ENCODE measurements at places on chromosomes 12 and 14.

DNA sequence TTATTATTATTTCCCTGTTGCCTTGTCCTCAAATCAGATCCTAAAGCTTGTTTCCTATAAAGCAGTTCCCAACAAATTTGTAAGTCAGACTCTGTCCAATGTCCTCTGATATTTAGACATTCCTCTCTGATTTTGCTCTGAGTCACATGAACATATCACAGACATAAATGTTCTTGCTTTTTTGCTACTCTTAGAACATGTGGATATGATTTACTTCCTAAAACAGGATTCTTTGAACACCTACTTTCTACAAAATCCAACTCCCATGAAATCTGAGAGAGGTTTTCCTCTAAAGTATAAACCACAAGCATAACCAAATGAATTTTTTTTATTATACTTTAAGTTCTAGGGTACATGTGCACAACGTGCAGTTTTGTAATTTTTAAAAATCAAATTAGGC, 181.3 kb upstream of the SLC38A2 start:
- no peak for DNase-seq

- DNase-seq = no peak
Measured at GRCh38 chr14:85978582-85979250, 448.8 kb downstream of the FLRT2 start.

DNA sequence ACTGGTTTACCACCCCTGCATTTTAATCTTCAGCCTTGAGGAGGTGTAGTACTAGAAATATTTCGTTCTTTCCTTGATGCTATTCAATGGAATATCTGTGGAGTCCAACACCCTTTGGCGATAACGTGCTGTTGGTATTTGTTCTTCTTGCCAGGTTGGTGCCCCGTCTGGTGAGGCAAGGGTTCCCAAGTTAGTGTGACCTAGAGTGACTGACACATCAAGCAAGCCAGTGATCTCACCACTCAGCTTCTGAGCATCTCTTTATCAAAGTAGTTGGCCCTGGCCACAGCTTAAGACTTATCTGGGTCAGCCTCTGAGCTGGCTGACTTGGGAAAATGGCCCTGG, 60.2 kb downstream of the PLXNC1 start:
- peak; percentile 54 for DNase-seq

DNA sequence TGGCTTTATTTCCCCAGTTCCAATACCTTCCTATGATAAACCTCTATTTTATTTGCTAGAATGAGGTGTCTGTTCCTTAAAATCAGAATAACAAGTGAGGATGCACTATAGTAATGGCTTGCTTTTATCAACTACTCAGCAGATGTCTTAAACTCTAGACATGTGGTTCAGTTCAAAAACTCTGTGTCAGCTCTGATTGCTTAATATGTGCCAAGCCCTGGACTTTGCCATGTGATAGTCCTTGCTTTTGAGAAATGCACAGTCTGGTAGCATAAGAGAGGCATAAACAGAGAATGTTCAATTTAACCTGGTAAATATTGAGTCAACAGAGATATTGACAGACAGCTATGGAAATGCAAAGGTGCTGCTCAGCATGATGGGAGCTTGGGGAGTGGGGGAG, 254.8 kb downstream of the PDZRN4 start:
- DNase-seq = no peak

- no peak for DNase-seq
Measured at GRCh38 chr12:69415471-69416275, 54.5 kb upstream of the FRS2 start.

GRCh38 chr14:76282581-76282980, 93.4 kb upstream of the ESRRB start:
- DNase-seq = no peak

DNA sequence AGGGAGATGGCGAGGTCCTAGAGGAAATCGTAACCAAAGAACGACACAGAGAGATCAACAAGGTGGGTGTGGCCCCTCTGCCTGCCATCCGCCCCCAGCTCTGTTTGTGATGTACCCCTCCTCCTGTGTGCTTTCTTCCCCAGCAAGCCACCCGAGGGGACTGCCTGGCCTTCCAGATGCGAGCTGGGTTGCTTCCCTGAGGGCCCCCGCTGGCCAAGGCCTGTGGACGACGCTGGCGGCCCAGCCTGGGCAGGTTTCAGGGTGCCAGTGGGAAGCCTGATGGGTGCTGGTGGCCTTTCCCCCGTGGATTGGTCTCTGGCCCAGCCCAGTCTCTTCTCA, 2.0 kb downstream of the ARL6IP4 start:
- DNase-seq = no peak

DNA sequence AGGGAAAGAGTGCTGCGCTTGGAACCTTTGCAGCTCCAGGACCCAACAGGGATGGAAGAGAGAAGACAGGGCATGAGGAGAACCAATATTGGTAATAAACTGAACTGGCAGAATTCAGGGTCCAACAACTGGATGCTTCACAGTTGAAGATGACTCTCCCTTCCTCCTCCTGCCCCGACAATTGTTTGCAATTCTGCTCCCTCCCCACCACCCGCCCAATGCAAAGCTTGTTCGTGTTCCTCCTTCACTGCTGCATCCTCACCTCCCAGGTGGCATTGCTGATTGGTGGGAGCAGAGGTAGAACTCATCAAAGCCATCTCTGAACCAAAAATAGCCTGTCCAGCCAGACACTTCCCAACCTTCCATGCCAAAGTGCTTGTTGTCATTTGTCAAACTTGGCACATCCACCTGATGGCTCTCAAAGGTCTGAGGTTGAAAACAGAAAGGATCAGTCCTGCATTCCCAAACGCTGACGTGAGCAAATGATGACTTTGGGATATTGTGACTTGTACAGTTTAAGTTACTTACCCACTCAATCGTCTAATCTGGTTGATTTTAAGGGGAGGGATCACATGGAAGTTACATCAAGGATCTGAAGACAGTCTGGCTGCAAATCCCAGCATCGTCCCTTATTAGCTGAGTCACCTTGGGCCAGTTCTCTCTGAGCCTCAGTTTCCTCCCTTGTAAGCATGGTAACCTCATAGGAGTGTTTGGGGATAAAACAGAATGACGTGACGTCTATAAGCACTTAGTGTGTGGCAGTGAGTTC, 242.6 kb upstream of the CRY1 start:
- DNase-seq = no peak

DNA sequence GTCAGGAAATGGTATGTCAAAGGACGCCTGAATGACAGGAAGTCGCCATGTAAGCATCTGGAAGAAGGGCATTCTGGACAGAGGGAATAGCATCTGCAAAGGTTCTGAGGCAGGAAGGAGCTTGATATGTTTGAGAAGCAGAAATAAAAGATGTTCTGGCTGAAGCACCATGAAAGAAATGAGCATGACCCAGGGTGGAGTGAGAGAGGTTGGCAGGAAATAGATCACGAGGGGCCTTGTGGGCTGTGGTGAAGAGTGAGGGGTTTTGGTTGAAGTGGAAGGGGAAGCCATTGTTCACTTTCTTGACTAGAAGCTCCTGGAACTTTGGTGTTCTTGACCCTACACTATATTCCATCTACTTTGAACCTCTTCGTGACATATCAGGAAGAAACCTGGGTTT, 99.4 kb upstream of the PARP11 start:
- no peak for DNase-seq

GRCh38 chr14:20617138-20618003, 24.1 kb downstream of the OR6S1 start:
- DNase-seq = no peak

- no peak for DNase-seq
Measured at GRCh38 chr12:28223858-28224257, 33.6 kb downstream of the CCDC91 start.

DNA sequence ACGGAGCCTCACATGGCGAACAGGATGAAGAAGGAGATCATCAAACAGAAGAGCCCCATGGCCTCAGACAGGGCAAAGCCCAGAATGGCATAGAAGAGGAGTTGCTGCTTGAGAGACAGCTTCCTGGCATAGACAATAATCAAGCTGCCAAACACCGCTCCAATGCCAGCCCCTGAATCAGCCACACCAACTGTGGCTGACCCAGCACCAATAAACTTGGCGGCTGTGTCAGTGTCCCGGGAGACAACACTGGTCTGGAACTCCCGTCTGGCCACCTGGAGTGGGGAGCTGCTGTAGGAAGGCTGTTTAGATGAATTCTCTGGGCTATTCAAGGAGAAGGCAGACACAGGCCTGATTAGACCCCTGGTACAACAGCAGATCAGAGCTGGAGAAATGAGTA, 100.1 kb downstream of the HEATR5A start:
- DNase-seq = no peak

GRCh38 chr12:69649529-69649928, 38.8 kb upstream of the LRRC10 start:
- no peak for DNase-seq

- no peak for DNase-seq
Measured at GRCh38 chr12:56833780-56834179, 70.7 kb downstream of the HSD17B6 start.

GRCh38 chr12:54030889-54031471, 1.9 kb upstream of the HOXC5 start:
- DNase-seq = no peak

GRCh38 chr14:50055461-50056228, 60.7 kb downstream of the VCPKMT start:
- no peak for DNase-seq

- no peak for DNase-seq
Measured at GRCh38 chr14:69261761-69262331, 1.9 kb downstream of the GALNT16 start.

DNA sequence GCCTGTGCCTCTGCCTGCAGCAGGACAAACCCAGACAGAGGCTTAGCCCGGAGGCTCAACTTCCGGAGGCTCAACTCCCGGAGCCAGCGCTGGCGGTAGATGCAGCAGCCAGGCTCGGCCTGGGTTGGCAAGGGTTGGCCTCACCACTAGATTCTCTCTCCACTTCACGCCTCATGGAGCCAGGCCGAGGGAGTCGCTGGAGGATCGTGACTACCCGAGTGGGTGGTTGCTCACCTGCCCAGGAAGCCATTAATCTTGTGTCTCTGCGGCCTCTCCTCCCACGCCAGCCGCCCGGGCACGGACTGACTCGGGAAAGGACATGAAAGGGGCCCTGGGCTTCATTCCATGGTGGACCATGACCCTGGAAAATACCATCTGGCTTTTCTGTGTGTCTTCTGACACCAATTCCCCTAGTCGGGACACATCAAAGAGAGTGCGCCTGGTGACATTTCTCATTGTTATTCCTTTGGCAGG, 20.8 kb downstream of the ESRRB start:
- no peak for DNase-seq

DNA sequence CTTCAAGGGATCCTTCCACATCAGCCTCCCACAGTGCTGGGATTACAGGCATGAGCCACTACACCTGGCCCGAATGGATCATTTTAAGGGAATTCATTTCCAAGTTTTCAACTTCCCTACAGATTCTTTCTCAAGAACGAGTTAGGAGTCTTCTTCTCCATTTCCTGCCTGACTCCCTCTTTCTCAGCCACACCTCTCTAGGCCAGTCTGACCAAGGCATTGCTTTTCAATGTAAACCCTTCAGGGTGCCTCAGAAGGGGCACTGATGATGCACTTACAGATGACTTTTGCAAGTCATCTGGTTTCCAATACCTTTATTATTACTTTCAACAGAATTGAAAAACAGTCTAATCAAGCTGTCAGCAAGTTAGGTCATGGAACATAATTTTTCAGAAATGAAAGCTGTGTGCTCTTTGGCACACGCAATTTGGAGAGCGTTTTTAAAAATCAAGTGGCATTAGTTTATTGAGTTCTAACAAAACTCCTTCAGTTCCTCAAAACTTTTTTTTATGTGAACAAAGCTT, 47.2 kb downstream of the SVOP start:
- DNase-seq = no peak

DNA sequence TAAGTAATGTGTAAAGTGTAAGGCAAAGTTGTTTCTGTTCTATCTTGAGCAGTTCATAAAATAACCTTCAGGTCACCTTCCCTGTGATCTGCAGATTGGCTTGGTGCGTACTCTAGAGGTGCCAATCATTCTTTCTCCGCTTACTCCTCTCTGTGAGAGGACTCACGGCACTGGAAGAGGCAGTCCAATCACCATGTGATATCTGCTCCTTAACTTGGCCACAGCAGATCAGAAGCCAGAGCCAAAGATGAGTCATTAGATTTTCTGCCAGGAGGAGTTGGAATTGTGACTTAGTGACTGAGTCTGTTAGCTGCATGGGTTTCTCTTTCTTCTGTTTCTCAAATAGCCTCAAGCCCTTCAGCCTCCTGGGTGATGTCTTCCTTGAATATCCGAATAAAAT, 165.5 kb downstream of the SLC41A2 start:
- DNase-seq = no peak

- no peak for DNase-seq
Measured at GRCh38 chr12:29245246-29245645, 96.2 kb downstream of the FAR2 start.

DNA sequence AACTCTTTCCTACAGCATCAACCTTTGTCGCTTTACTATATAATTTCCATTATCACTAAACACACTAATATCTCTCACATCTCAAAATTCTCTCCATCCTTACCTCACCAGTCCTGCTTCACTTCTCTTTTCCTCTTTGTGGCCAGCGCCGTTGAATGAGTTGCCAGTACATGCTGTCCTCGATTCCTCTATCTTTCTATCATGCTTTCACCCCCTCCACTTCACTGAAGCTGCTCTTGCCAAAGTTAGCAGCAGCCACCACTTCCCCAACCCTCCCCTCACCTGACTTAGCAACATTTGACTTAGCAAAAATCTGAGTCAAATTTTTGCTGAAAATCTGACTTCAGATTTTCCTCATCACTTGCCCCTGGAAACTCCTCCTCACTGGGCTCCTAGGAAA, 210.4 kb downstream of the ANO6 start:
- DNase-seq = no peak

DNA sequence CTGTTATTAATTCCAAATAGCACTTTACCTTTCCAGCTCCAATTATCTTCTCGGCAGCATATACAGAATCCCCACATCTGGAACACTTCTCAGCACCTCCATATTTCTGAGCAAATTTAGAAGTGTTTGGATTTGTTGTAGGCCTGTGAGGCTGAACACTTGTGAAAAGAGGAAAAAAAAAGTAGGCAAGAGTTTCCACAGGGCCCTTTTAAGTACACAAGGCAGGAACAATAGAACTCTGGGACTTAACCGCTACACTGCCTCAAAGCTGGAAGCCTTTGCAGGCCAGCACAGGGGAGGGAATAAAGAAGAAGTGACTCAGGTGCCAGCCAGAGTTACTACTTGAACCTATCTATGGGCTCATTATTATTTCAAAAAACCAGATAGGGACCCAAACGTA, 18.6 kb downstream of the CSRP2 start:
- DNase-seq = no peak

DNA sequence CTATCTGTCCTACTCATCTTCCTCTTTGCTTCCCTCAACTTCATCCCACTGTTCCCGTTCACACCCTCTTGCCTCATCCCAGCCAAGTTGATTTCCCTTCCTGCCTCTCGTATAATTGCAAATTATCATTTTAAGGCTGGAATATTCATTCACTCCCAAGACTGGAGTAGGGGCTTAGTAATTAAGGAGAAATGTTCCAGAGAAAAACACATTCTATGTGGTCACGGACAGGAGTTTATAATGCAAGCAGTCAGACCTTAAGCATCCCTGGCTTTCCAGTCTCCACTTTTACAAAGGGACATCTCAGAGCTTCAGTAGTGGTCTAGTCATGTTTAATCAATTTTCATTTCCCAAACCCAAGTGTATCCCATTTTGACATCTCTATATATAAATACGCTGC, 54.9 kb downstream of the TMEM132D start:
- DNase-seq = no peak

GRCh38 chr12:127041985-127042625, 1224.9 kb upstream of the TMEM132C start:
- no peak for DNase-seq

- no peak for DNase-seq
Measured at GRCh38 chr12:114841557-114842251, 157.7 kb upstream of the TBX3 start.
